Stimulated activated CD4-positive, alpha-beta T cell treated with anti-CD3 and anti-CD28 coated beads, Interleukin-1b, Interleukin-23, amount 100 ng/mL, for 4 hours (primary cell): ENCODE measurements at places on chromosomes 6 and 20.

GRCh38 chr6:131000544-131000943 lies 62.5 kb downstream of the EPB41L2 start:
- DNase-seq, result no peak

DNA sequence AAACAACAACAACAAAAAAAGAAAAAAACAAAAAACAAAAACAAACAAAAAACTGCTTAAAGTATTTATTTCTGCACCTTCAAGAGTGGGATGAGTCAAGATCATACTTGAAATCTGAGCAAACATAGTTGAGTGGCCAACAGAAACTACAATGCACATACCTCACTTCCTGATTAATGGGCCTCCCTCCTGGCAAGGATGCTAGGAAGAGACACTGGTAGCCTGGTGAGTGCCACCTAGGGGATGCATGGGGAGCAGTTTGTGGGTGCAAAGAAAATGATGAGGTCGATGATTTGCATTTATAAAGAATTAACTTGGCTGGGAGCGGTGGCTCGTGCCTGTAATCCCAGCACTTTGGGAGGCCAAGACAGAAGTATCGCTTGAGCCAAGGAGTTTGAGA lies 808.1 kb downstream of the MAFB start:
- no peak for DNase-seq

GRCh38 chr6:35839019-35839418 lies 33.9 kb downstream of the LHFPL5 start:
- no peak for DNase-seq

DNA sequence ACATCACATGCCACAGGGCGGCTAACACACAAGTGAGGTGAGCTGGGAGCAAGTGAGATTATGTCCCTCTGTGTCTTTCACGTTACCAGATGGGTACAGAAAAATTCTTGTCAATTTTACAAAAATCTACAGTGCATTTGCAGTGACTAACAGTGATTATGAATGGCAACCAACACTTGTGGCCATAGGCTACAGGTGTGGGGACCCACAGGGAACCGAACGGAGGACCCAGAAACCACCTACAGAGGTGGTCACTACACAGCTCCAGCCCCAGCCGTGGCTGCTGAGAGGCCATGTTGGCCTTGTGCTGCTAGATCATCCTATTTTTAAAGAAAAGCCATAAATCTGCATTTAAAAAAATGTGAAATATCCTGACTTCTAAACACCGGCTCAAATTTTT lies 50.2 kb downstream of the FYN start:
- DNase-seq, result no peak

DNA sequence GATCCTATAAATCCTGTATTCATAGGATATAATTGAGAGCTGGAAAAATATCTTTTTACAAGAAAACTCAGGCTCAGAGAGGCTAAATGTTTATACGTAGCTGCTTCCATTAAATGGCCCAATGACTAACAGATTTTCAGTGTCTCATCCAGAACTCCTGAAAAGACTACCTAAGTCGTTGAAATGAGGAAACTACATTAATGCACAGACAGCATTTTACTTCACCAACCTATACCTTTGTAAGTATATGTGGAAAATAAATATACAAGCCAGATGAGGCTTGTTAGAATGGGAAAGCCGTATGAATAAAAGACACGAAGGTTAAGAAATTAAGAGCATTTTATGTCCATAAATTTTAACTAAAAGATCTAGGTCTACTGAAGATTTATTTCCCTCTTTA lies 8.4 kb upstream of the SNX14 start:
- no peak for DNase-seq

DNA sequence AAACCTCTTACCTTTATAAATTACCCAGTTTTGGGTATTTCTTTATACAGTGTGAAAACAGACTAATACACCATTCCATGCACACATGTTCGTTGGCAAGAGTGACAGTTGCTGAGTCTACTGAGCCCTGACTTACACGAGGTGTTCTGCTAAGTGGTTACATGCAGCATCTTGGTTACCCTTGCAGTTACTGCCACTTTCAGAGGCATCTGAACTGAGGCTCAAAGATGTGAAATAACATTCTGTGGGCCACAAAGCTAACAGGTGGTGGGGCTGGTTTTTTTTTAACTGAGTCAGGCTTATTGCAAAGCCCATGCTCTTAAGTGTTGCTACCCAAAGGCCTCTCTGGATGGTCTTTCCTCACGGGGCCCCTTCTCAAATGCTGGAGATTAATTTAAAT lies 54.4 kb upstream of the GTSF1L start:
- DNase-seq, result no peak

DNA sequence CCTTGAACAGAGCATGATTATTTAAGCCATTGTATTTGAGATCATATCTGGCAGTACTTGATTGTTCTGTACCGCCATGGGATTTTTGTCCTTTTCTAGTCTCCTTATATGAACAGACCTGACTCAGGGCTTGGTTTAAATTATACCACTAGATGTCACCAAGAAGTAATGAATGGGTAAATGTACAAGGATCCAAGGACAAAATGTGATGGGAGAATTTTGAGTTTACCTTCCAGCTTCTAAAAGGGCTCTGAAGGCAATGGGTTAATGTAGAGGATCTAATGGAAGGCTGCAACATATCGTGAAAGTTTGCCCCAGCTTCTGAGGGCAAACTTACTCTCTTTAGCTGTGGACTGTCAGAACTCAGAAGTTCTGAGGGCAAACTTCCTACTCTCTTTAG lies 12.0 kb downstream of the RNF8 start:
- DNase-seq, result no peak

DNA sequence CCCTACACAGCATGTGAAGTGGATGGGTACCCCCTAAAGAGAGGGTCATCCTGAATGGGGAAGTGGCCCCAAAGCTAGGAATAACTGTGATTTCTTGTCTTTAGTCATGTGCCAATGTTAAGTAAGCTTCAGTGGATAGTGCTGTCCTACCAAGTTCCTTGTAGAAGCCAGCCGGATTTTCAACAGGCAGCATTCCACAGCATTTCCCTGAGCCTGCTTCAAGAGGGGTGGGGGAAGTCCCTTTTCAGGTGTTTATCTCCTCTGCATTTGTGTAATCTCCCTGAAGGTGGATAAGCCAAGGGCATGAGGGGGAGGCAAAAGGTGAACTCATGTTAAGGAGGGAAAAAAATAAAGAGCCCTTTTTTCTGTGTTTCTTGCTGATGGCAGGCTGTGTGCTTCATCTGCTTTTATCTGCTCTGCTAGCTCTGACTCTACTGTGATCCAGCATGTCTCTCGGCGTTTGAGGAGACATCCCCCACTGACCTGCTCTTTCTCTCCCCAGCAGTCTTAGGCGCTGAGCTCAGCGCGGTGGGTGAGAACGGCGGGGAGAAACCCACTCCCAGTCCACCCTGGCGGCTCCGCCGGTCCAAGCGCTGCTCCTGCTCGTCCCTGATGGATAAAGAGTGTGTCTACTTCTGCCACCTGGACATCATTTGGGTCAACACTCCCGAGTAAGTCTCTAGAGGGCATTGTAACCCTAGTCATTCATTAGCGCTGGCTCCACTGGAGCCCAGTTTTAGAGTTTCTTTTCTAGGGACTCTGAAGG lies 1.9 kb downstream of the EDN1 start:
- DNase-seq, result no peak

DNA sequence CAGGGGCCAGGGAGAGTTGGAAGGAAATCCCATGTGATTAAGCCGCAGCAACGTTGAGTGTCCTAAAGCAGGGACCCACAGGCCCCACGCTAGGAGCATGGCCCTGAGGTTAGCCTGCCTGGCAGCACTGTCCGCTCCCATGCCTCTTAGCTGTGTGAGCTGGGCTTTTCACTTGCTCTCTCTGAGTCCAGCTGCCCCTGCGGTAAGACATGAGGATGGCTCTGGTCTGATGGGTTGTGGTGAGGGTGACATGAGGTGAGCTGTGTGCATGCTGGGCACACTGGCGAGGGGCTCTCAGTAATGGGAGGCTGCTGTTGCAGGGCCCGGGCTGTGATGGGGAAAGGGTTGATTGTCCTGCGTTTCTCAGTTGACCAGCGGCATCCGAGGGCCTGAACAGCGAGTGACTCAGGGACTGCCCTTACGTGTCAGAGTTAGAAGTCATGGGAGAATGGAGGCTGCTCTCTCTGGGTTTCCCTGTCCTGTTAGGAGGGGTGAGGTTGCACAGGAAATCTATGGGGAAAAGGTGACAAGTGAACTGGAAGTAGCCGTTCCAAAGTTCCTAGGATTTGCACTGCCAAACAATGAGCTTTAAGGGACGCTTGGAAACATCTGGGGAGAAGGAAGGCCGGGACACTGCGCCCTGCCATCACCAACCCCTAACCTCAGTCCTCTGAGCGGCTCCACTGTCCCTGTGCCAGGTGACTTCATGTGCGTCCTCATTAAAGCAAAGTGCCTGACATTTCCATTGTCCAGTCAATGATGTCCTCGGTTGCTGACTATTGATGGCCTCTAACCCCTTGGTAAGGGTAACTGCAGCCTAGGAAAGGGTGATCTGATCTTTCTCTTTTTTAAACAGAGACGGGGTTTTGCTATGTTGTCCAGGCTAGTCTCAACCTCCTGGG lies 51.3 kb downstream of the ADNP start:
- DNase-seq, result no peak

- DNase-seq, result no peak
These were observed 159.1 kb downstream of the MTHFD1L start for GRCh38 chr6:151024597-151024996.

GRCh38 chr20:45817376-45818194 lies 5.1 kb downstream of the UBE2C start:
- DNase-seq, result no peak

- no peak for DNase-seq
These were observed 106.4 kb downstream of the GMPR start for GRCh38 chr6:16344756-16345155.
